ENCODE measurements at places on chromosomes 6 and 20.
A peak's percentile ranks its signal among the peaks of the same experiment; 100 is the strongest.

DNA sequence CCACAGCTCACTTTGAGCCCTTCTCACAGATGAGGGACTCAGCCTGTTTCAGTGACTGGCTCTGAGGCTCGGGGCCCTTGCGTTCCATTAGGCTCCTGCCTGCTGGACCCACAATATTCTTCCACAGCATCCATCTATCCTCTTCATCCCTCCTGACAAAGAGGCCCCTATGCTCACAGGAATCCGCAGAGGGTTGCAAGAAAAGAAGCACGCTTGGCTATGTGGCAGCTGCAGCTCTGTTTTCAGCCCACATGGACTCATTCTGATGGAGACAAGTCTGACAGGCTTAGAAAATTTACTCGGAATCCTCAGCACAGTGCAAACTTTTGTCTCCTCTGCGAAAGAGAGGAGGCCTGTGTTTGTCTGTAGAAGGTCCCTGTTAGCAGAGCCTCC is 207.5 kb downstream of the SYNDIG1 start:
- no peak for DNase-seq

DNA sequence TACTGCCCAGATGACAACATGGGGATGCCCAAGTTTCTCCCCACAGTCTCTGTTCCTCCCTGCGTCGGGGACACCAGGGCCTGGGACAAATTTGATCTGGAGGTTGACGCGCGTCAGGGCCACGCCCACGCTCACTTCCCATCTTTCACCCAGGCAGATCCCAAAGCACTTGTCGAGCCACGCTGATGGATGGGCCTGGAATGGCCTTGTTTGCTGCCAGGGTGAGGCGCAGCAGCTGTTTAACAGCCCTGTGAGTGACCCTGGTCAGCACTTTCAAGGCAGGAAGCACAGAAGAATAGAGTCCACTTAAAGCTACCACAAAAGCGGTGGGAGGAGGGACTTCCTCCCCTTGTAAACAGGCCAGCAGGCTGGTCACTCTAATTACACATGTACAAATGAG is 324.7 kb upstream of the JARID2 start:
- DNase-seq = no peak

GRCh38 chr6:70686548-70687133 is 19.0 kb downstream of the SMAP1 start:
- DNase-seq = peak; percentile 40

DNA sequence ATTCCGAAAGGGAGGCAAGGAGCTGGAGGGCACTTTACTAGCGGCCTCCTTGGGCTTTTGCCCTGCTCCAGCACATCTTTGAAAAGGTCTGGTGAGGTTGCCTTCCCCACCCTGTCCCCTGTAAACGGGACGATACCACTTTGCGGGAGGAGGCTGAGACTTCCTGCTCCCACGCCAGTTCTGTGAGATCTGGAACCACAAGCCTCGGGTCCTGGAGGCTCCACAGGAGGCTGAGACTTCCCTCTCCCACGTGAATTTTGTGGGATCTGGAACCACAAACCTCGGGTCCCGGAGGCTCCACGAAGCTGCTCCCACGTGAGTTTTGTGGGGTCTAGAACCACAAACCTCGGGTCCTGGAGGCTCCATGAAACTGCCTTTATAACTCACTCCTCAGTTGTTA is 209.3 kb downstream of the DLL1 start:
- no peak for DNase-seq

DNA sequence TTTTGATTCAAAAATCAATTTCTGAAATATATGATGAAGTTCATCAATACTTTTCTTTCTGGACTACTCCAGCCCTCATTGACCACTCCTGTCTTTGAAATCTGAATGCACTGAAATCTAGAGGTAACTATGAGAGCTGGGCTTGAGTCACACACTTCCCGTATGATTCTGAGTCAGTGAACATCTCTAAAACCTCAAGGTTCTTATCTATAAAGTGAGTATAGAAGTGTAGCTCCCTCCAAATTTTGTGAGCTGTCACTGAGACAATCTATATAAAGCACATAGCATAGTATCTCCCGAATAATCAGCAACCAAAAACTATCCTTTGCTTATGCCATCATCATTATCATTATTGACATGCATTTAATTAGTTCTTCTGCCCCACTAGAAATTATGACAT is 182.4 kb downstream of the TSHZ2 start:
- no peak for DNase-seq

- no peak for DNase-seq
These were observed 73.5 kb downstream of the PREX1 start for GRCh38 chr20:48754292-48754691.

GRCh38 chr20:32152421-32153155 is 43.1 kb downstream of the TM9SF4 start:
- no peak for DNase-seq

- no peak for DNase-seq
These were observed 7.4 kb downstream of the GMEB2 start for GRCh38 chr20:63619505-63619904.

- DNase-seq = no peak
These were observed 26.2 kb downstream of the RIPOR2 start for GRCh38 chr6:24909241-24910216.

DNA sequence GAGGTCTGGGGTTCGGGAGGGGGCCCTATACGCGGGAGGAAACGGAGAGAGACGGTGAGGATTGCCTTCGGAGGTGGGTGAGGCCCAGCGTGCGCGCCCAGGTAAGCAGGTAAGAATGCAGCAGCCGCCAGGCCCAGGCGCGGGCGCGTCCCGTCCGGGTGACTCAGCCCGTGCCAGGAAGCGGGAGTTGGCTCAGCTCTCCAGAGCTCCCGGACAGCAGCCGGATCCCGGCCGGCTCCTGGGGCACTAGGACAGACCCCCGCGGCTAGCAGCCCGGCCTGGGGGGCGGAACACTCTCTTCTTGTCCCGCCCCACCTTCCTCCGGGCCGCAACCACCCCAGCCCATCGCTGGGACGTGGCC is 1.5 kb upstream of the MDFI start:
- DNase-seq = peak; percentile 86

GRCh38 chr6:39956936-39957335 is 22.7 kb upstream of the MOCS1 start:
- no peak for DNase-seq

- peak; percentile 54 for DNase-seq
These were observed 756.9 kb downstream of the TFAP2A start for GRCh38 chr6:9657994-9658393.

GRCh38 chr20:49594931-49595315 is 27.0 kb upstream of the PTGIS start:
- DNase-seq = no peak

- DNase-seq = no peak
These were observed 71.6 kb upstream of the TNFAIP3 start for GRCh38 chr6:137795501-137795900.

DNA sequence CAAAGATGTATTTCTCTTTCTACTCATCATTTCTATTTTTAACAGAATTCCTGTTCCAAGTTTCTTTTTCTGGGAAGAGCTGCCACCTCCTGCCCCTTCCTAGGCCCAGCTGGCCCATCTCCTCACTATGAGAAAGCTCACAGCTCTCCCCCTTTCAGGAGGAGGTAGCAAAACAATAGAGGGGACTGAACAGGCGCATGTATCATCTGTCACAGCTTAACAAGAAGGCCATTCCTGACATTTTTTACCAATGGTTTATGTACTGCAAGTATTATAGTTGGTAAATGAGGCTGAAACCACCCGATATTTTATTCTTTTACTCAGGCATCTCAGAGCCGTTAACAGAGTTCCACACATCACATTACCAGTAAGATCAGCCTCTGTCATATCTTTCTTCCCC is 103.7 kb upstream of the MTHFD1L start:
- no peak for DNase-seq

DNA sequence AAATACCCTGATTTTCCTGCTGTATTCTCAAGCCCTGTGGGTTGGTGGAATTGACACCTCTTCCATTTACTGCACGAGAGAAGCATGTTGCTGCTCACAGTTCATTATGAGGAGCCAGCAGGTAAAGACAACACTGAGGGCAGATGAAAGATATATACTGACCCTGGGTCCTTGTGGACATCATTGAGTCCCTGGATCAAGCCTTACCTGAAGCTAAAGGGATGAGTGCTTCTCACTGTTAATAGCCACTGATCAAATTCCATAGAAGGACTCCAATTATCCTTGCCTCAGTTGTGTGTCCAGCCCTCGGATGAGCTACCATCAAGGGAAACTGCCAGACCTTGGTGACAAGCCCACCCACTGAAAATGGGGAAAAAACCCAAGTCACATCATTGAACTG is 7.7 kb upstream of the SIGLEC1 start:
- DNase-seq = no peak

DNA sequence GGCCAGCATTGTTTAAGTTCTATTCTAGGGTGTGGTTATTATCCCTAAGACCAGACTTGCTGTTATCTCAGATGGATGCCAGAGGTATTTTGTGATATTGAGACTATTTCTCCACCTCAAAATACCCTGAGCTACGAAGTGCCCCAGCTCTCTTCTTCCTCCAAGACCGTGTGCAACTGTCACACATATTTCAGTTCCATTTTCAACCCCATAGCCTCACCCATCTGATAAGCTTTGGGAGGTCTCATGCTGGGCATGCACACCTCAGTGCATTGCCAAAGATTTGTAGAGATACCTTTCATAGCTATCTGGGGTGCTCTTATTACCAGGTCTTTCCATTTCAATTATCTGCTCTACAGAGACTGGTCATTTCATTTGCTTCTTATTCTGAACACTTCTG is 815.8 kb upstream of the EYS start:
- no peak for DNase-seq

DNA sequence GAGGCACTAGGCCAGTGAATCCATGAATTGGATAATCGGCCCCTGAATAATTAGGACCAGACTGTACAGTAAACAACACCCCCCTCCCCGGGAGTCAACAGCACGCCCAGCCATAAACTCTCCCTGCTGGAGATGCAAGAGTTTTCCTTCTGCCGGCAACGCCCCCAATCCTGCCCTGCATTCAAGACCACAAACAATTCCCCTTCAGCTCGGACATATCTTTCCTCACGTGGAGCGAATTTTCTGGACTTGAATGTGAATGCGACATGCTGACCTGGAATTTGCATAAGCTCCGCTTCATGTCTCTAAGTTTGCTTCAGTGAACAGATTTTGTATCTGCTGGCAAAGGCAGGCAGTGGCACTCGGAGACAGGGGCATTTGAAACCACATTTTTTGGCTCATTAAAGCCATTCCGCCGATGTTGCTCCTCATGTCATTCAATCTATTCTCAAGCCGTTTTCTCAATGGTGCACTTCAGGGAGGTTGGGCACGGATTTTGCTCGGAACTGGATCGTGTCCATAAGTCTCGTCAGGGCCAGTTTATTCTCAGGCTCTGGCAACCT is 38.0 kb upstream of the GMPR start:
- DNase-seq = no peak

- DNase-seq = peak; percentile 100
These were observed 59.9 kb downstream of the EYA2 start for GRCh38 chr20:46954490-46955038.

DNA sequence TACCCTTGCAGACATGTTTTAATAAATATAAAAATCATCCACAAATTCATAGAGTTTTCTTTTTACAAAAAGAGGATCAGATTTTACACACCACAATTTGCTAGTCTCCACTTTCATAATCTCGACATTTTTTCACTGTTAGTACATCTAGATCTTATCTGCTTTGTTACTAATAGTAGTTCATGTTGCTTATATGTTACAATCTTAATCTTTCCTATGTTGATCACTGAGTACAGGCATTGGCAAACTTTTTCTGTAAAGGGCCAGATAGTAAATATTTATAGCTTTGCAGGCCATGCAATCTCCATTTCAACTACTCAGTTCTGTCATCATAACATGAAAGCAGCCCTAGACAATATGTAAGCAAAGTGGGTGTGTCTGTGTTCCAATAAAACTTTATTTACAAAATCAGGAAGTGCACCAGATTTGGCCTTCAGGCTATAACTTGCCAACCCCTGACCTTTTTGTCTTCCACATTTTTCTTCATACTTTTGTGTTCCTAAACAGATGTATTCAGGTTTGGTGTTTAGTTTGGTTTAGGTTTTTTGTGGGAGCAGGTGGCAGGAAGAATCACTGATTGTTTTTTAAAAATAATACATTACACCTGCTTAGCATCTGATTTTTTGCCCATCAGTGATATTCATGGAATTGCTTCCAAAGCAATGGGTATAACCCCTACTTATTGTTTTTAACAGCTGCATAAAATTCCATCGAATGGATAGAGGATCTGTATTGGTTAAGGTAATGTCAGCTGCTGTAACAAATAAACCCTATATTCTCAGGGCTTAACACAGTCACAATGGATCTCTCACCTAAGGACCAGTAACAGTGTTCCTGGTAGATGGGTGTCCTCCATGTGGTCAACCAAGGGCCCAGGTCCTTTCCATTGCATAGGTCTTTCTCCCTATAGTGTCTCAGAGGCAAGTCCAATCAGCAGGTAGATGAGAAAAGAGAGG is 61.2 kb downstream of the EYA2 start:
- peak; percentile 72 for DNase-seq

- no peak for DNase-seq
These were observed 89.2 kb downstream of the VEGFA start for GRCh38 chr6:43859213-43859612.

DNA sequence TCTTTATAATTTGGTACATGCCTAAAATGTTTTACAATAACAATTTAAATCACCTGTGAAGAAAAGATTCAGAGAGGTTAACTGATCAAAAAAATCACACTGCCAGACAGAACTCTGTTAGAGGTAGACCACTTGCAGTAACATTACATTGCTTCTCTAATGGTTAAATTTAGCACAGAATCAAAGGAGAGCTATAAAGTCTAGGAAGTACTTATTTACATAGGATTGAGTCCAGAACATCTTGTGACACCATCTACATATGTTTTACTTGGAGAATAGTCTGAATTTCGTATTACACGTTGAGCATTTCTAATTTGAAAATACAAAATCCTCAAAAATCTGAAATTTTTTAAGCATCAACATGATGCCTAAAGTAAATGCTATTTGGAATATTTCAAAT is 17.2 kb upstream of the TBC1D20 start:
- no peak for DNase-seq

- no peak for DNase-seq
These were observed 134.9 kb upstream of the HSF2 start for GRCh38 chr6:122264557-122264956.

DNA sequence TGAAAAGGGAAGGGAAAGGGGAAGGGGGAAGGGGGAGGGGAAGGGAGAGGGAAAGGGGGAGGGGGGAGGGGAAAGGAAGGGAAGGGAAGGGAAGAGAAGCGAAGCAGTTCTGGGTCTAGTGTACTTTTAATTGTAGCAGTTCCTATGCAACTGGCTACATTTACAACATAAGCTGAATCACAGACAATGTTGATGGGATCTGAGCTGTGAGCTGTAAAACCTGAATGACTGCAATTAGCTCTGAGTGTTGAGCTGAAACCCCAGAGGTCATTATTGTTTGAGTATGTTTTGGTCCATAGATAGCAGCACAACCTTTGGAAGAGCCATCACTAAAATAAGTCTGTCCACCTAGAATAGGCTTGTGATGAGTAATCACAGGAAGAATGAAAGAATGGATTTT is 7.2 kb upstream of the ABHD12 start:
- DNase-seq = no peak

GRCh38 chr6:158852312-158853071 is 33.3 kb upstream of the EZR start:
- no peak for DNase-seq

Measured in PC-9 (cell line).